Aorta (tissue), 5 donors: ENCODE measurements at places on chromosomes 2 and 18. TPM values are rescaled to one million over a fixed set of nuclear protein-coding genes. Genes with fewer than 3 reads are reported as not detected.

The UPP2 gene
- total RNA-seq: not detected

The SLC23A3 gene
- total RNA-seq: 7.3 TPM

The CELF4 gene
- not detected for total RNA-seq

The DSG1 gene
- not detected for total RNA-seq

The HTRA2 gene
- 31.9 TPM for total RNA-seq

- no peak for DNase-seq
- H3K4me3 ChIP-seq: no peak overlapping the region
- no peaks in the 10 kb centered on the region for H3K36me3 ChIP-seq
- H3K27me3 ChIP-seq: no peaks in the 10 kb centered on the region
- no peaks in the 10 kb centered on the region for H3K4me1 ChIP-seq
Measured at GRCh38 chr2:149552226-149552625, 35.3 kb downstream of the MMADHC start.

GRCh38 chr2:238489431-238489830, 62.7 kb downstream of the ASB1 start:
- H3K4me1 ChIP-seq: no peaks in the 10 kb centered on the region
- peak; percentile 66 for DNase-seq
- no peak overlapping the region for H3K27ac ChIP-seq
- H3K27me3 ChIP-seq: no peaks in the 10 kb centered on the region
- H3K36me3 ChIP-seq: no peaks in the 10 kb centered on the region

- DNase-seq: no peak
- H3K27ac ChIP-seq: no peak overlapping the region
- H3K4me3 ChIP-seq: no peak overlapping the region
- H3K4me1 ChIP-seq: no peaks in the 10 kb centered on the region
- H3K27me3 ChIP-seq: no peaks in the 10 kb centered on the region
Measured at GRCh38 chr18:31161757-31162418, 768 bp downstream of the DSC1 start.

DNA sequence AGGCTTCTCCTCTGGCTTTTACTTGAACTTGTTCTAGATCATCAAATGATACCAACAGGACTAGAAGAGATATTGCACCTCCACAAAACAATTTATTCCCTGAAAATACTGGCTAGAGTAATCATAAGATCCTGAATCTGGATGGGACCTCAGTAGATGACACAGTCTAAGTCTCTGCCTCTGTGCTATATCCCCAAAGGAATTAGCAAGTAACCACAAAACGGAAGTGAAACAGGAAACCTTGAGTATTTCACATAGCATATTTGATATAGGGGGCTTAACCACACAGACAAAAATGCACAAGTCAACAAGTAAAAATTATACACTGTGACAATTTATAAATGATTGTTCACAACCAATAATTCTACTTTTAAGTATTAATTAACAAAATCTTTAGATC, 456.9 kb upstream of the TNP1 start:
- no peaks in the 10 kb centered on the region for H3K4me1 ChIP-seq
- H3K4me3 ChIP-seq: no peak overlapping the region
- no peaks in the 10 kb centered on the region for H3K36me3 ChIP-seq
- no peak for DNase-seq

- H3K4me3 ChIP-seq: no peak overlapping the region
- no peaks in the 10 kb centered on the region for H3K4me1 ChIP-seq
- H3K27ac ChIP-seq: no peak overlapping the region
- no peak for DNase-seq
- no peaks in the 10 kb centered on the region for H3K27me3 ChIP-seq
Measured at GRCh38 chr2:154425994-154426393, 272.5 kb upstream of the KCNJ3 start.

GRCh38 chr18:47790036-47790435, 140.4 kb downstream of the SMAD2 start:
- H3K4me3 ChIP-seq: no peak overlapping the region
- H3K27ac ChIP-seq: no peak overlapping the region
- no peaks in the 10 kb centered on the region for H3K36me3 ChIP-seq
- no peaks in the 10 kb centered on the region for H3K27me3 ChIP-seq
- H3K4me1 ChIP-seq: no peaks in the 10 kb centered on the region

DNA sequence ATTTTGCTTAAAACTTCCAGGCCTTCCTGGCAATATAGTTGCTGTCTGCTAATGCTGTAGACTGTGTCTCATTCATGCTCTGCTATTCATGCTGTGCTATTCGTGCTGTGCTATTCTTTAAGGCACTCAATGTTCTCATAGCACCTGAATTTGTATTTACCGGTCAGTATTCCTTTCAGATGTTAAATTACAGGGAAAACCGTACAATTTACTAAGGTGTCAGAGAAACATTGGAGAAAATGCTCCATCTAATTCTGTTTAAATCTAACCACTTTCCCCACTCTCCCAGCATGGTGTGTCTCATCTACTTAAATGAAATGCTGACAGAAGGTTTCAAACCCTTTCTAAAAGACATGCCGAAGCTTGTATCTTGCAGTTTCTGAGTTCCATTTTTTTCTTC, 25.0 kb downstream of the FAM171B start:
- H3K27ac ChIP-seq: no peak overlapping the region
- H3K27me3 ChIP-seq: no peaks in the 10 kb centered on the region
- DNase-seq: no peak
- H3K36me3 ChIP-seq: no peaks in the 10 kb centered on the region

- no peak overlapping the region for H3K27ac ChIP-seq
- H3K4me1 ChIP-seq: peaks cover 2% of the 10 kb centered on the region
- no peak for DNase-seq
- no peak overlapping the region for H3K4me3 ChIP-seq
- H3K36me3 ChIP-seq: no peaks in the 10 kb centered on the region
Measured at GRCh38 chr2:152609699-152610098, 107.6 kb downstream of the PRPF40A start.

DNA sequence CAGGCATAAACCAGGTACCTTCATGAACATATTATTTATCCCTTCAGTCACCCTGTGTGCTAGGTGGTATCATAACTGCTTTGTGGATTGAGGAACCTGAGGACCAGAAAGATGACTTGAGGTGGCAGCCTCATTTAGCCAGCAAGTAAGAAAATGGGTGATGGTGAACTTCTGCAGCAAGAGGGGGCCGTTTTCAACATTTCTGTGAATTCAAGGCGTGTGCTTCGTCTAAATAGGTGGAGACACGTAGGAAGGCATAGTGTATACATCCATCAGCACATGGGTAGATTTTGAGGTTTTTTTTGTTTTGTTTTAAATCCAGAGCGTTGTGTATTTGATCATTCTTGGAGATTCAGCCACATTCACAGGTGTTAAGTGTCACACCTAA, 118.7 kb downstream of the SPTBN1 start:
- H3K27ac ChIP-seq: no peak overlapping the region
- H3K4me3 ChIP-seq: no peak overlapping the region
- H3K27me3 ChIP-seq: no peaks in the 10 kb centered on the region
- no peaks in the 10 kb centered on the region for H3K36me3 ChIP-seq

- H3K4me3 ChIP-seq: peak within 1 kb of the TSS; percentile 94
- no peak within 1 kb of the TSS for H3K27ac ChIP-seq
- no peaks in the 10 kb centered on the region for H3K36me3 ChIP-seq
- no peaks in the 10 kb centered on the region for H3K27me3 ChIP-seq
- DNase-seq: peak; percentile 73
Measured at GRCh38 chr2:24049485-24050021, at the start of gene FKBP1B. Gene FKBP1B, plus strand, starts transcription at chr2:24049741. Its CDS starts 109 bp downstream, at chr2:24049850.

GRCh38 chr18:61435064-61435652, 101.9 kb downstream of the CDH20 start:
- no peak overlapping the region for H3K4me3 ChIP-seq
- no peaks in the 10 kb centered on the region for H3K27me3 ChIP-seq
- no peak for DNase-seq
- H3K27ac ChIP-seq: no peak overlapping the region
- H3K36me3 ChIP-seq: no peaks in the 10 kb centered on the region

DNA sequence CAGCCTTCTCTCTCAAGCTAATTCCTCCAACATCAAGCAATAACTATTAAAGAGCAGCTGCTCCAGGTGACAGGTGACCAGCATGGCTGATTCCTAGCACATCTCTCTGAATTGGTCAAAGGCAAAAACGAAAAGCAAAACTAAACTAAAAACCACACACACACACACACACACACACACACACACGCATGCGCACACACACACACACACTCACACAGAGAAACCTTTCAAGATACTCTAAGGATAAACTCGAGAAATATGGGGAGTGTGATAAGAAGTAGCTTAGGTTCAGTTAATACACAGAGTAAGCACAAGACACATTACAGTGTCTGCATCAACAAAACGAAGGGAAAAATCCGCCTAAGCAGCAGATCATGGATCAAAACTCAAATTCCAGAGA, 74.5 kb upstream of the FZD7 start:
- H3K4me1 ChIP-seq: no peaks in the 10 kb centered on the region
- no peak overlapping the region for H3K4me3 ChIP-seq
- no peaks in the 10 kb centered on the region for H3K36me3 ChIP-seq
- no peak for DNase-seq
- no peak overlapping the region for H3K27ac ChIP-seq
- H3K27me3 ChIP-seq: no peaks in the 10 kb centered on the region

DNA sequence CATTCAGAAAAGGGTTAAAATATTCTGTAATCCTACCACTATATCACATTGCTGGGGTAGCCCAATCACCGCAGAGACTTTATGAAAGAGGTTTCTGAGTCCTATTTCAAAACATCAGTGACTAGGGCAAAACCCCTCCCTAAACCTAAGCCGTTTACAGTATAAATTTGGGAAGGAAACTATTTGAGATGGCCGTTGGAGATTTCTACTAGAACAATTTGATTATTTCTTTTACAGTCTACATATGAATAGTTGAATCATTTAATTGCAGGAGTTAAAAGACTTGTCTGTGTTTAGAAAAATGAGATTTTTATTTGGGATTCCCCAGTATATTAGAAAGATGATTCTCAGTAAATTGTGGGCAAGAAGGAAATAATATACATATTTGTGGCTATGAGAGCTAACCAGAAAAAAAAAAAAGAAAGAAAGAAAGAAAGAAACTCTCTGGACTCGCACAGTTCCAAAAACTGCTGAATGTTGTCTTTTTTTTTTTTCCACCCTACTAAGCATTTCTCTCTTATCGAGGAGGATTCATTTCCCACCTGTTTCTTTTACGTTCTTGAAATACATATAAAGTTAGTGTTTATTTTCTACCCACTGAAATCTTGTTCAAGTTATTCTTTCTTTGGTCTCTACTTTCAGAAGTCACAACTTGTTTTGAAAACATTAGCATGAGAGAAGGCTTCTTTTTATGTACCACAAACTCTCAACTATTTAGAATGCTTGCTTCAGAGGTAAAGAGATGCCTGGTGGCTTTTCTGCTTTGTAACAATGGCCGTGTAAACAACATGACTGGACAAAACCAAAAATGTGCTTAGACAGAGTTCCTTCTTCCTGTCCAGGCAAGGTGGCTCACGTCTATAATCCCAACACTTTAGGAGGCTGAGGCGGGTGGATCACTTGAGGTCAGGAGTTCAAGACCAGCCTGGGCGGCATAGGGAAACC, 65.9 kb downstream of the BCL2 start:
- H3K36me3 ChIP-seq: no peaks in the 10 kb centered on the region
- no peaks in the 10 kb centered on the region for H3K4me1 ChIP-seq
- no peak overlapping the region for H3K27ac ChIP-seq
- no peak overlapping the region for H3K4me3 ChIP-seq
- DNase-seq: no peak

- H3K27me3 ChIP-seq: no peaks in the 10 kb centered on the region
- no peaks in the 10 kb centered on the region for H3K36me3 ChIP-seq
- no peak overlapping the region for H3K4me3 ChIP-seq
- no peaks in the 10 kb centered on the region for H3K4me1 ChIP-seq
- no peak for DNase-seq
Measured at GRCh38 chr18:65523461-65523860, 227.4 kb upstream of the CDH7 start.
